ENCODE measurements at places on chromosomes 5 and 9. TPM values are rescaled to one million over a fixed set of nuclear protein-coding genes. Genes with fewer than 3 reads are reported as not detected.

- DNase-seq, result no peak
- H3K4me3 ChIP-seq, result no peak overlapping the region
- H3K27ac ChIP-seq, result no peak overlapping the region
- H3K4me1 ChIP-seq, result peaks cover 16% of the 10 kb centered on the region
- H3K27me3 ChIP-seq, result no peaks in the 10 kb centered on the region
- H3K36me3 ChIP-seq, result peaks cover 2% of the 10 kb centered on the region
Measured at GRCh38 chr5:54294097-54294667, 16.2 kb downstream of the ARL15 start.

DNA sequence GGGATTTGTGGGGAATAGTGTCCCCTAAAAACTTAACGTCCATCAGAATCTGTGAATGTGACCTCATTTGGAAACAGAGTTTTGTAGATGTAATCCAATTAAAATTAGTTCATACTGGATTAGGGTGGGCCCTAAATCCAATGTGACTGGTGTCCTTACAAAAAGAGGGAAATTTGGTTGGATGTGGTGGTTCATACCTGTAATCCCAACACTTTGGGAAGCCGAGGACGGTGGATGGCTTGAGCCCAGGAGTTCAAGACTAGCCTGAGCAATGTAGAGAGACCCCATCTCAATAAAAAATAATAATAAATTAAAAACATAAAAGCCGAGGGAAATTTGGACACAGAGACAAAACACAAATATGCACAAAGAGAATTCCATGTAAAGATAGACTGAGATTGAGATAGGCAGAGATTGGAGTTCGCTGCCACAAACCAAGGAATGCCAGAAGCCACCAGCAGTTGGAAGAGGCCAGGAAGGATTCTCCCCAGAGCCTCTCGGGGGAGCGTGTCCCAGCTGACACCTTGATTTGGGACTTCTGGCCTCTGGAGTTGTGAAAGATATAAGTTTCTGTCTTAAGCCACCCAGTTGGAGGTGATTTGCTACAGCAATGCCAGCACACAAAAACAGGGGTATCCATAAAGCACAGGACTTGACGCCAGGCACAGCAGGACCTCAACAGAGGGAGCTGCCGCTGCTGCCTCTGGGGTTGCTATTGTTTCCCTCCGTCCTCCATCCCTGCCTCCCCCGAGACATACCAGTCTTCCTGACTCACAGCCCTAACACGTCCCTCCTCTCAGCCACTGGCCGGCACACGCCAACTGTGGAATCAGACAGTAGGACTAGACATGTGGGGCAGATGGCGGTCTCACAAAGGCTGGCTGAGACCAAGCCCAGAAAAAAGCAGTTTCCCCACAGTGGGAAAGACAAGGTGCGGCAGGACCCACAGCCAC is 73.8 kb upstream of the IL17B start:
- no peaks in the 10 kb centered on the region for H3K36me3 ChIP-seq
- H3K27me3 ChIP-seq, result no peaks in the 10 kb centered on the region
- no peak for DNase-seq
- H3K4me1 ChIP-seq, result peaks cover 2% of the 10 kb centered on the region

- H3K4me1 ChIP-seq, result peaks cover 19% of the 10 kb centered on the region
- no peak for DNase-seq
- H3K36me3 ChIP-seq, result no peaks in the 10 kb centered on the region
Measured at GRCh38 chr9:127926906-127927200, 3.7 kb downstream of the PIP5KL1 start.

DNA sequence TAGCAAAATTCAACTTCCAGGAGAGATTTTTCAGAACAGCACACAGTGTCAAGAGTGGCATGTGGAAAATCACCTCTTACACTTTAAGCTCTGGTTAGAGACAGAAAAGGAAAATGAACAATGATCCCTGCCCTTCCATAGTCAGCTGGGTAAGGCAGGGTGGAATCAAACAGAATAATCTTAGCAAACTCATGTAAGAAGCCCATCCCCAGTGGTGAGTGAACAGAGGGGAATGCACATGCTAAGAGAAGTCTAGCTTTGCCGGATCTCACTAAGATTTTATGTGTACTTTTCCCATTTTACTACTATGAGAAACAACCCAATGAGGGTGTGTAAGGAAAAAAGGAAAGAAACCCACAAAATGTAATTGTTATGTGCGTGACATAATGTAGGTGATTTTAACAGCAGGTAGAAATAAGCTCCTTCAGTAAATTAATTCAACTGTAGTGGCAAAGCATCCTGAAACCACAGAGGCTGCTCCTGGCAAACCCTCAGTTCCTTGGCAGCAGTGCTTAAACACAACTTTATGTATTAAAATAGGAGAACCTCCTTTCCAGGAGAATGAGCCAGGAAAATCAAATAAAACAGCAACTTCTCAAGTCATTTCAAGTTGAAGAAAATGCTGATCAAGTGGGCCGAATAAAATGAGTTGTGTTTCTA is 366.0 kb upstream of the TRPC7 start:
- no peaks in the 10 kb centered on the region for H3K36me3 ChIP-seq
- no peak overlapping the region for H3K4me3 ChIP-seq
- DNase-seq, result no peak
- no peaks in the 10 kb centered on the region for H3K27me3 ChIP-seq
- H3K27ac ChIP-seq, result no peak overlapping the region

DNA sequence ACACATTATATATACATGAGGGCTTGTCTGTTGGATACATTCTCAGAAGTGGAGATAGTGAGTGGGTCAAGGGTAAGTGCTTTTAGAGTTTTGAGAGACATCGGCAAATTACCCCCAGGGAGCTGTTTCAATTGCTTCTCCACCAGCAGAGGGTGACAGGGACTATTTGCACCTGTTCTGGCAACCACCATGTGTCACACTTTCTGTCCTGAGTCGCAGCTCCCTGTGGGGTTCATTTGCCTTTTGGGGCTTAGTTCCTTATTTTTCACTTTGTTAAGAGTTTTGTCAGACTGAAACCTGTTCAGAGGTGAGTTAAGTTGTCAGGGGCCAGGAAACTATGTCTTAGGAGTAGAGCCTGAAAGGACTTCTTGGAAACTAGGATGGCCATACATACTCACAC is 20.1 kb upstream of the SLC36A1 start:
- DNase-seq, result no peak
- peaks cover 14% of the 10 kb centered on the region for H3K27me3 ChIP-seq
- no peak overlapping the region for H3K4me3 ChIP-seq

DNA sequence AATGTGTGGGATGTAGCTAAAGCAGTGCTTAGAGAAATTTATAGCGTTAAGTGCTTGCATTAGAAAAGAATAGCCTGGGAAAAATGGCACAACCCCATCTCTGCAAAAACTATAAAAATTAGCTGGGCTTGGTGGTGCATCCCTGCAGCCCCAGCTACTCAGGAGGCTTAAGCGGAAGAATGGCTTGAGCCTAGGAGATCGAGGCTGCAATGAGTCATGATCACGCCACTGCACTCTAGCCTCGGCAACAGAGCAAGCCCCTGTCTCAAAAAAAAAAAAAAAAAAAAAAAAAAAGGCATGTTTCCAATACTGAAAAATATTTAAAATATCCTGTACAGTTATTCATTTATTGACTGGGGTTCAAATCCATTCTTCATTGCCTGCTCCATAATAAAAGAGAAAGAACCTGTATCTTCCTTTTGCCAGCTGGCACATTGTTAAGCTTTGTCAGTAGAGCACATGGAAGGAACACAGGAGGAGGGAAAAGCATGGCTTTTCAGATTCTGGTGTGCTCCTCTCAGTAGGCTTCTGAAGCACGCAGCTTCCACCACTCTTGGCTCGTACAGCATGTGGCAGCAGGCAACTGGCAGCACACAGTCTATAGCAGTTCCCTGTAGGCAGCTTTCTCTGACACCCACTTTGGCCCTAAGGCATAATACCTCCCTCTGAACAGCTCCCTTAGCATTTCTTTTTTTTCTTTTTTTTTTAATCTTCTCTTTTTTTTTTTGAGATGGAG is 73.5 kb downstream of the TRIM36 start:
- H3K27ac ChIP-seq, result no peak overlapping the region
- peaks cover 7% of the 10 kb centered on the region for H3K27me3 ChIP-seq
- H3K36me3 ChIP-seq, result no peaks in the 10 kb centered on the region
- H3K4me3 ChIP-seq, result no peak overlapping the region
- DNase-seq, result no peak
- no peaks in the 10 kb centered on the region for H3K4me1 ChIP-seq

- H3K27me3 ChIP-seq, result peaks cover 2% of the 10 kb centered on the region
- peaks cover 33% of the 10 kb centered on the region for H3K36me3 ChIP-seq
- DNase-seq, result no peak
- H3K27ac ChIP-seq, result peak overlapping the region; percentile 88
- peaks cover 26% of the 10 kb centered on the region for H3K4me1 ChIP-seq
Measured at GRCh38 chr9:130693101-130693425, 517 bp upstream of the EXOSC2 start.

DNA sequence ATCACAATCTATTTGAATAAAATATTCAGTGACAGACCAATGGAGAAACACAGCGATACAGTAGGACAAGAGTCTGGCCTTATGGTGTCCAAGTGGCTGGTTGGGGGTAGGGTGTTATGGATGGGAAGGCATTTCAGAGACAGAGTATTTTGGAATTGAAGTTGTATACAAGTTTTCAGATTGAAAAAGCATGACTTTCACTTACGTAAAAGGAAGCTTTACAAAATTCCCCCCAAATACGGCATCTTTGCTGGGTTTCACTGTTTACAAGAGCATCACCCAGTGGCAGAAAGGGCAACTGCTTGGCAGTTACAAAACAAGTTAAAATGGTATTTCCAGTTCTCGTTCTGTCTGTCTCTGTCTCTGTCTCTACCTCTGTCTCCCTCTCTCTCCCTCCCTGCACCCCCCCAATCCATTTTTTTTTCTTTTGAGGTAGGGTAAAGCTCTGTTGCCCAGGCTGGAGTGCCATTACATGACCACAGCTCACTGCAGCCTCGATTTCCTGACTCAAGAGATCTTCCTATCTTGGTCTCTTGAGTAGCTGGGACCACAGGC is 86.2 kb downstream of the PTPN3 start:
- peak; percentile 33 for DNase-seq
- peaks cover 42% of the 10 kb centered on the region for H3K4me1 ChIP-seq
- H3K4me3 ChIP-seq, result no peak overlapping the region
- H3K36me3 ChIP-seq, result no peaks in the 10 kb centered on the region
- H3K27me3 ChIP-seq, result peaks cover 26% of the 10 kb centered on the region

DNA sequence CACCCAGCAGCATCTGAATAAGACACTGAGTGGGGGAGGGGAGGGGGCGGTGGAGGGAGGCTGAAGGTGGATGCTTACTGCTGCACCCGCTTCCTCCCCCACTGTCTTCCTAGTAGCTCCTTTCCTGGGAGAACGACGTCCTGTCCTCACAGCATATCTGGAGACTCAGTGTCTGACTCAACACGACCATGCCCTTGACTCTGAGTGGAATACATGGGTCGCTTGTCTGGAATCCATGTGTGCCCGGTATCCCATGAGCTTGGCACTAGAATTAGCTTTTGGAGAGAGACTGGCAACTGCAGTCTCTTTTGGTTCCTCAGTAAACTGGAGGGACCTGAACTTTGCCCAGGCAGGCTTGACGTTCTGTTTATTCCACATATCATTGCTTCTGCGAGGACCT is 125.4 kb upstream of the FAM120A start:
- no peak overlapping the region for H3K27ac ChIP-seq
- DNase-seq, result no peak
- no peaks in the 10 kb centered on the region for H3K27me3 ChIP-seq
- no peaks in the 10 kb centered on the region for H3K4me1 ChIP-seq

DNA sequence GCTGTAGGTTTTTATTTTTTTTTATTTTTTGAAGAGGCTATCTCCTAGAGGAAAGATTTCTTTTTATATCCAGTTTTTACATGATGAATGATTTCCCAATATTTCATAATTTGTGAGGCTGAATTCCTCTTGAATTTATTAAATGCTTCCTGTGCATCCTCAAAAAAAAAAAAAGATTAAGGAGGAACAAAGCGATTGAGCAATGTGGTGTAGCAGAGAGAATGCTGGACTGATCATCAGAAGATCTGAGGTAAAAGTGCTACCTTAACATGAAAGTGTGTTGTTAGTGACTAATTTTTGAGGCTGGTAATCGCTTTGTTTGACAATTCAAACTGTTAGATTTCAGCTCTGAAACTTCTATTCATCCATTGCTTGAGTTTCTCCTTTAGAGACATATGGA is 125.1 kb downstream of the ESM1 start:
- DNase-seq, result no peak
- peaks cover 3% of the 10 kb centered on the region for H3K4me1 ChIP-seq
- peaks cover 34% of the 10 kb centered on the region for H3K27me3 ChIP-seq
- peaks cover 16% of the 10 kb centered on the region for H3K36me3 ChIP-seq
- H3K27ac ChIP-seq, result no peak overlapping the region

- peaks cover 7% of the 10 kb centered on the region for H3K27me3 ChIP-seq
- H3K36me3 ChIP-seq, result no peaks in the 10 kb centered on the region
- H3K4me1 ChIP-seq, result no peaks in the 10 kb centered on the region
- H3K27ac ChIP-seq, result no peak overlapping the region
- no peak for DNase-seq
Measured at GRCh38 chr5:168883281-168883741, 304.1 kb upstream of the PANK3 start.

GRCh38 chr9:13942695-13943094 is 371.2 kb downstream of the NFIB start:
- no peak for DNase-seq
- no peaks in the 10 kb centered on the region for H3K36me3 ChIP-seq
- no peak overlapping the region for H3K27ac ChIP-seq
- H3K27me3 ChIP-seq, result no peaks in the 10 kb centered on the region
- no peak overlapping the region for H3K4me3 ChIP-seq
- no peaks in the 10 kb centered on the region for H3K4me1 ChIP-seq

DNA sequence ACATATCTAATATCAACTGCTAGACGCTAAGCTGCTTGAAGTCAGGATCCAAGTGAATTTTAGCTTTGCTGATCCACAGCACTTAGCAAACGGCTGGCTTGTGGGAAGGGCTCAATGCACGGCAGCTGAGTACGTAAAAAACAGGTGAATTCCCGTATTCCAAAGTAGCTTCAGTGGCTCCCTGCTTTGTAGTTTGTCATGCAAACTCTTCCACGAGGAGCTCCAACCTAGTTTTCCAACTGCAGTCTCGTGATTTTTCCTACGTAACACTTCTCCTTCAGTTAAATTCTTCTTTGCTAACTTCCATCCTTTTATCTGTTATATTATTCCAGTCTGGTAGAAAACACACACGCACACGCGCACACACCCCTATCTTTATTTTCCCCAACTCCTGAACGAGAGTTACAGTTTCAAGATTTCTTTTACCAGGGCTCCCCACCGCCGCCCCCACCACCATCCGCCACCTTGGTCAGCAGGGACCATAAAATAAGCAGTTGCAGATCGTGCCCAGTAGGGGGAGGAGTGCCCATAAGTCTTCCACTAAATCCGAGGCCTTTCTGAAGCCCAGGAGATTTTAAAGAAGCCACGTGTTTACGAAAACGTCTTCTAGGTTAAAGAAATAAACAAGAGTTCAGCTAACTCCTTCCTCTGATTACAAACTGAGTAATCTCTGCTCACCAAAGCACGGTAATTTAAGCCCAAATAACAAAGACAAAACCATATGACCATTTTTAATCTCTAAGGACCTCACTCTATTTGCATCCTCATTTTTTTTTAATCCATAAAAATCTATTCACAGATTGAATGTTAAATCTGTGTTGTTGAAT is 34.8 kb upstream of the TRIO start:
- DNase-seq, result peak; percentile 18
- peaks cover 30% of the 10 kb centered on the region for H3K27me3 ChIP-seq
- H3K4me1 ChIP-seq, result peaks cover 9% of the 10 kb centered on the region
- no peak overlapping the region for H3K27ac ChIP-seq

GRCh38 chr9:119218293-119218692 is 150.9 kb downstream of the BRINP1 start:
- H3K4me1 ChIP-seq, result no peaks in the 10 kb centered on the region
- no peak overlapping the region for H3K27ac ChIP-seq

Gene LPCAT1
- total RNA-seq, result 49.6 TPM

Gene CWC27
- total RNA-seq, result 33.6 TPM

Gene PCA3
- not detected for total RNA-seq

Gene SLC26A2
- total RNA-seq, result 6.6 TPM

Gene QRFP
- total RNA-seq, result not detected

Gene TAF11L10
- not detected for total RNA-seq

Gene PTTG1
- 105 TPM for total RNA-seq
